ENCODE measurements at places on chromosomes 4 and X. TPM values are rescaled to one million over a fixed set of nuclear protein-coding genes. Genes with fewer than 3 reads are reported as not detected.

DNA sequence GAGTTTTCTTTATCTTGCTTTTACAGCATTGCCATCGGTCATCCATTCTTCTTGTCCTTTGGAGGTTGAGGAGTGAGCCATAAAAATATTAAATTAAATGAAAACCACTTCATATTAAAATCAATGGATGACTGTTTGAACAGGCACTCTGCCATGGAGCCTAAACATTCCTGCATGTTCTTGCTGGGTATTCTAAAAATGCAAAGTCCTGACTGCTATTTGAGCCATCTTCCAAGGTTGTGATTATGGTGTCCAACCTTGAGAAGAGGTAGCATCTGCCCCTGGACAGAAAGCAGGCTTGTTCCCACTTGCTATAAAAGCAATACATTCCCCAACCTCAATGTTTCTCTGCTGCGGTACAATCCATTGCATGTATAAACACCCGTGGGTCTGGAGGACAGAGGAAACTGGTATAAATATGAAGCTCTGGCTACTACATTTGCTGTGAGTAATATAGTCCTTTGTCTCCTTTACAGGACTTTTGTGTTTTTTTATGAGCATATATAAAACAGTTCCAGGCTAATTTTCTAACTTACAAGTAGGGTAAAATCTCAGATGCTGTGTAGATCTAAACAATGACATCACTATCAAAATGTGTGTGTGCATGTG lies 70.9 kb upstream of the FAT4 start:
- no peak for DNase-seq

DNA sequence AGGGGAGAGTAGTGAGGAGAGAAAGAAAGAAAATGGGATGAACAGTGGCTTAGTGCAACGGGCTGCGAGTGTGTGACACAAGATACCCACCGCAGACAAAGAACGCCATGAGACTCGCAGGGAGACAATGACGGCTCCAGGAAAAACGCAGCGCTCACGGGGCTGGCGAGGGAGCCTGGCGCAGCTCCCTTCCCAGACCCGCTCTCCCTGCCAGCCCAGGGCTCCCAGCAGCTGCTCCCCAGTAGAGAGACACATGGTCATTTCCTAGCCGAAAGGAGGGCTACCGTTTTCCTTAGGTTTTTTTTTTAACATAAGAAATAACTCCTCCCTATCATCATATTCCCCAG lies 149.5 kb downstream of the MAML3 start:
- peak; percentile 49 for DNase-seq

- no peak for DNase-seq
These were observed 96.0 kb downstream of the EFHC2 start for GRCh38 chrX:44247468-44247867.

DNA sequence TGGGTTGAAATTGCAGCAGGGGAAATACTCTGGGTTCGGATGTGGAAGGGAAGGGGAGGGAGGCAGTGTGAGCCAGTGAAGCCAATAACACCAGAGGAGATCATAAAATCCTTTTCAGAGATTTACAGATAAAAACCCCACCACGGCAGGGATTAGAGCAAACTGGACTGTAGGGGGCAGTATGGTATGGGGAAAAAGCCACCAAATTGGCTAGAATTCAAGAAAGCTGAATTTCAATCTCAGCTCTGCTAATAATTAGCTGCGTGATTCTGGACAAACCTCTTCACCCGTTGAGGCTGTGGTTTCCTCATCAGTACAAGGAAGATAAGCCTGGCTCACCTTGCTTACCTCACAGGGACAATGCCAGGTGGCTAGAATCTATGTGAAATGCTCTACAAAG lies 108.1 kb downstream of the ATG4A start:
- peak; percentile 19 for DNase-seq

DNA sequence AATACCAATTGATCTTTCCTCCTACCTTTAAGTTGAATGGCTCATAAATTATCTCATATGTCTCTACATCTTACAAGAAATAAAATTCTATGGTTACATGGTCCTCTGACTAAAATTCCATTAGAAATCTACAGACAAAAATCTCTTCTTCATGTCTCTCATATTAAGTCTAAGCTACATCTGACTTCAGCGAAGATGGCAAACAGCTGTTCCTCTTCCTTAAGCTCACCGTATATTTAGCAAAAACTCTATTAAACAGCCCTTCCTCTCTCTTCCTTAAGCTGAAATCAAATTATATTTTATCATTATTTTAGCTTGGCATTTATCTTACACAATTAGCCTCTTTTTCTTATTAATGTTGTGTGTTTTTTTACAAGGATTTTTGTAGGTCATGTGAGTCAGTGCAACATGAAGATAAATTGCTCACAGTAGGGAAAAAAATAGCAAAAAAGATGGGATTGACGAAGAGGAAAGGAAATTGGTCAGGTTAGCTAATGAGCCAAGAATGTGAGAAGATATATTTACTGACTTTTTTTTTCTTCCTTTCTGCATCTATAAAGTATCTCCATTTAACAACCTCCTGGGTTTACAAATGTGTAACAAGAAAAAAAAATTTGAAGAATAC lies 2412.8 kb downstream of the ARAP2 start:
- no peak for DNase-seq

GRCh38 chr4:15779809-15780208 lies 1.7 kb downstream of the CD38 start:
- no peak for DNase-seq

DNA sequence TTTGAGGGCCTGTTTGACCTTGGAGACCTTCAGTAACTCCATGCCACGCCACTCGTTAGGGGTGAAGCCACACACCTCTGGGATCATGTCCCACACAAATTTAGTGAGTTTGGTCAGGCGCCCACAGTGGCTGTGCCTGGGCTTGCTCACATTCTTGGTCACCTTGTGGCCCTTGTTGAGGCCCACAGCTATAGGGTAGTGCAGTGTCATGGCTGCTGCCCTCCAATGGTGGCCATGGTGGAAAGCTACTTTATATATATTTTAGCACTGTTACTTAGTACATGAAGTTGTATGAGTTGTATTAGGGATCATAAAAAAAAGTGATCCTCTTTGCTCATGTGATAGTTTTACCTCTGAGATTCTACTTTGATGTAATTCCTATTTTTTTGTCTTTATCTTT lies 985 bp upstream of the CXCL11 start:
- no peak for DNase-seq

DNA sequence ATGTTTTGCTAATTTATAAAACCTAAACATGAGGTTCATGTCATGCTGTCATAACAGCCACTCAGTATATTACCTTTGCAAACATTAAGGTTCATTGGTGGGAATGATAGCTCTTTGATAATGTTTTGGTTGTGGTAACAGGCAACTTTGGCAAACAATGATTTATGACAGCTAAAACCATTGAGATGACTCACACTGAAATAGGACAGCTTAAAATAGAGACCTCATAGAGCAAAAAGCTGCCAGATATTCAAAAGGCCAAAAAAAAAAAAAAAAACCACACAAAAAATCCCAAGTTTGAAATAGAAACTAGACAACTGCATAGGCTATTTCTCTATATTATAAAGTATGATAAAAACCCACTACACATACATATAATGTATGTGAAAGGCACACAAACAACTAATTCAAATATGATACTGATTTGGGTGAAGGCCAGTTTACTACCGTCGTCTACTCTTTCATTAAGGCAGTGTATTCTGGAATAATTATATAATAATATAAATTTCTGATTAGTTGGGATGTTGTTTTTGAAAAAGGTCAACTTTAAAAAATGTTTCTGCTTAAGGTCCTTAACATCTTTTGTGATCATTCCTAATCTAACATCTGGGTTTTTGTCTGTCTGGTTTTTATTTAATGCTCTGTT lies 646.0 kb upstream of the PITX2 start:
- no peak for DNase-seq

DNA sequence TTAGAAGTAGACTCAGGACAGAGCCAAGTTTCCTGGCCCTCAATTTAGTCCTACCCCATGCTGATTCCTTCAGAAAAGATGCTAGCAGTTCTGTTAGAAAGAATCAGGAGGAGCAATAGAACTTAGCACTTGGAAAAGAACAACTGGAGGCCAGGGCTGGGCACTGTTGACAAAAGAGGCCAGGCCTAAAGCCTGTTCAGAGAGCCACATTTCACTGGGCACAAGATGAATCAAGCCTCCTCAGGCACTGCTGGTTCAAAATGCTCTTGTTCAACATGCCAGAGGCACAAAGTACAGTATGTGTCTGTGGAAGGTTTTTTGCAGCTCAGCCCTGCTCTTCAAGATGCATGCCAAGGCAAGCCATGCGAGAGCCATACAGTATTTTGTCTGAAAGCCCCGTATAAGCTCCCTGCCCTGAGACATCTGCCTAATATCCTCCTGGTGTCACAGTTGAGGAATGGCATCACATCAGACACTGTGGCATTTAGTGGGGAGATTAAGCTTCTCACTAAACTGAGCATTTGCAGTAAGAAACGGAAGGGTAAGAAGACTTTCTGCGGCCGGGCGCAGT lies 53.7 kb downstream of the RASL11B start:
- DNase-seq, result no peak

DNA sequence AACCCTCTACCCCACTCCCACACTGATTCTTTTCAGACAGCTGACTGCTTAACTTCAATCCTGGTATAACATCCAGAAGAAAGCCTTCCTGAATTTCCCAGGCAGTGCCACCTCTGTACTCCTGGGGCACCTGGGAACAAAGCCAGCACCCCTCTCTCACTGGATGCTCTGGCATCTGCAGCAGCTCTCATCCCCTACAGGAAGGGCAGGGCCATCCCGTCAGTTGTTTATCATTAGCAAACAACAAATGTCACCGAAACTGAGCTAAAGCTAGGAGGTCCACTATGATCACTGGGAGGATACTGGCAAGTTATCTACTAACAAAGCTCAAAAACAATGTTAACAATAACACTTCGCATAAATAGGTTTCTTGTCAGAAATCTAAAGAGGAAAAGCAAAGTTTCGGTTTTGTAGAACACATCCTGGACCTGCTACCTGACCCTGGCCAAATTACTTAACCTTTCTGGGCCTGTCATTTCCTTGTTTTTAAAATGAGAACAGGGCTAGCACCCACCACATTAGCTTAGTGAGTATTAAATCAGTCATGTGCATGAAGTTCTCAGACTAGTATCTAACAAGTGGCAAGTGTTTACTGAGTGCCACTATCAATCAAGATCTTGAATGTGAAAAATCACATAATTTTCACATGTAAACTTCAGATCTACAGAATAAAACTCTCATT lies 86.6 kb downstream of the NR3C2 start:
- DNase-seq, result no peak

DNA sequence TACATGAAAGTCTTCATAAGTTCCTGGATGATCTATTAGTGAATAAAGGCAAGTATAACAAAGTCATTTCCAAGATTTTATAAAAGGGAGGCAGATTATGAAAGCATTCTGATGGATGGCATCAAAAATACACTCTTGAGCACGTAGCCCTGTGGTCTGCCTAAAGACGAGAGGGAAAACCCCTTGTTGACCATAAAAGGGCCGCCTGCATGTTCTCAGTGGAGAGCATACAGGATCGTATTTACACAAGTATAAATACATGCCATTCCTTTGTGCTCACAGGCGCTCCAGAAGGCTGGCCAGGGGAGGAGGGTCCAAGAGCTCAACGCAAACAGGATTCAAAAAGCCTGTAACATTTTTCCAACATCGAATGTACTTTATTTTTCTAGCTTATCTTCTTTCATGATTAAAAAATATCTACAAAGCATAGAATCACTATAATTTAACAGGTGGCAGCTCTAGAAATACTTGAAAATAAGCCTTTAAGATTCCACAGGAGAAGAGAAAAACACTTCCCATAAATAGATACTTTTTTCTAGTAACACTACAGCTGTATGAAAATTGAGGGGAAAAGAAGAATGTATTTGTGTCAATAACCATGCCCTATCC lies 29.6 kb downstream of the PDGFC start:
- peak; percentile 66 for DNase-seq

DNA sequence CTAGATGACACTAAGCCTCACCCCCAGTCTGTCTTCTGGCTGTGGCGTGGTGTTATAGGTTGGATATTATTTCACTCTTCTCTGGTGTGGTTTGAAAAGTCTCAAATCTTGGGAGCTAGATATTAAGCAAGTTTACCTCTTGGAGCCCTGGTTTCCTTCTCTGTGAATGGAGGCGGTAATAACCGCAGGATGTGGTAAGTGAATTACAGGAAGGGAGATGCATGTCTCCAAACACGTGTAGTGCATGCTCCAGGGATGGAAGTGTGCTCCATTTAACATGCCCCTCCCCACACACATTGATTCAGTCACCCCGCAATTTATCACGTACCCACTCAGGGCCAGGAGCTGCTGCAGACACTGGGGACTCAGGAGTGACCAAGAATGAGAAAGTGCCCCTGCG lies 4.9 kb downstream of the ZNF275 start:
- no peak for DNase-seq

DNA sequence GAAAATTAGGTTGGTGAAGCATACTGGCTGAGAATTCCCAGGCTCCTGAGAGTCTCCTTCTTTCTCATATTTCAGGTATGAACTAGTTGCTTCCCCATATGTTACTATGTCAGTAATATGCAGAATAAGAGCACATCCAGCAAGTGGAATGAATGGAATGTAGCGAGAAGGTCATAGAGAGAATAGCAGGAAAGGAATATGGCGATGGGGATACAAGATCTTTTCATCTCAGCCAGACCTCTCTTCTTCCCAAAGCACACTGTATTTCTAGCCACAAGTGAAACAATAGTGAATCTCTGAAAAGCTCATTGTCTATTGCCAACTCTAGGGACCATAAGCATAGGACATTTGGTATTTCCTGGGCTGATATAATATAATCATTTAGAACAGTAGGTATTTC lies 54.6 kb upstream of the MMAA start:
- DNase-seq, result no peak

- DNase-seq, result no peak
These were observed 46.4 kb downstream of the PRPS1 start for GRCh38 chrX:107674480-107675364.

DNA sequence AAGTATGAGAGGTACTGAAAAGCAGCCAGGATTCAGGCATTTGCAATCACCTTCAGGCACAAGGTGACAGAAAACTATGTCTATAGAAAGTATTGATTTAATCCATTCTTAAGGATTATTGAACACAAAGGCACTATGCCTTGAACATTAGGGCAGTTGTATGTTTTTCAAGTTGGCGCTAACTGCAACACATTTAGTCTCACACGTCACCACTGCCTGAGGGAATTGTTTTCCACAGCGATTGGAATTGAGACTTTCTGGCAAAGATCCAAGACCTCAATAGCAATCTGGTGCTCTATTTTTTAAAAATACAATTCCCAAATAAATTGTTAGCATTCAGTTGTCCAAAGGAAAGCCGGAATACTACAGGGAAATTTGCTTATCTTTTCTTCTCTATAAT lies 52.7 kb upstream of the FTHL17 start:
- DNase-seq, result no peak

DNA sequence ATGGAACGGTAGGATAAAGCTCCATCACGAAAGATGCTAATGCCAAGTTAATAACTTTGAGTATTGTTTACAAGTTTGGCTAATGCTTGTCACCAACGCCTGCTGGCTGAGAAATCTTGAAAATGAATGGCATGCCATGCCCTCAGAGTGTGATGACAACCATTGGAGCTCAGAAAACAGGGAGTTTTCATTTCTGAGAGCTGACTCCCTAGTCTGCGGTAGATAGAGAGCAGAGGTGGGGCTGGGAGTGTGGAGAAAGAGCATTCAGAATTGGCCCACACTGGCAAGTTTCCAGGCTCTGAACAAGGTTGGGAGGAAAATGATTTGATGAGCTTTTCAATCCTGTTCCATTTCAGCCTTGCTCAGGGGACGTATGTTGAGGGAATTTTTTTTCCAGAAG lies 183.9 kb downstream of the CPEB2 start:
- DNase-seq, result no peak

Gene GLOD5
- 1.7 TPM for polyA plus RNA-seq

Gene KCTD8
- polyA plus RNA-seq, result 0.15 TPM

Gene WAS
- polyA plus RNA-seq, result 3.8 TPM

Gene N4BP2
- polyA plus RNA-seq, result 19.0 TPM

Gene SPANXB1
- polyA plus RNA-seq, result not detected

Gene AWAT2
- not detected for polyA plus RNA-seq

Gene OFD1
- polyA plus RNA-seq, result 80.4 TPM

Gene PABPC1L2B
- not detected for polyA plus RNA-seq

All from right lung (tissue), 10 donors.